ENCODE measurements at places on chromosomes 11 and 22. TPM values are rescaled to one million over a fixed set of nuclear protein-coding genes. Genes with fewer than 3 reads are reported as not detected.

- H3K36me3 ChIP-seq = no peaks in the 10 kb centered on the region
- DNase-seq = peak; percentile 53
- peaks cover 56% of the 10 kb centered on the region for H3K4me1 ChIP-seq
- H3K4me3 ChIP-seq = no peak overlapping the region
- H3K27me3 ChIP-seq = no peaks in the 10 kb centered on the region
Measured at GRCh38 chr11:9565822-9566560, 7.5 kb upstream of the WEE1 start.

Gene ZC3H12C
- 21.2 TPM for total RNA-seq

DNA sequence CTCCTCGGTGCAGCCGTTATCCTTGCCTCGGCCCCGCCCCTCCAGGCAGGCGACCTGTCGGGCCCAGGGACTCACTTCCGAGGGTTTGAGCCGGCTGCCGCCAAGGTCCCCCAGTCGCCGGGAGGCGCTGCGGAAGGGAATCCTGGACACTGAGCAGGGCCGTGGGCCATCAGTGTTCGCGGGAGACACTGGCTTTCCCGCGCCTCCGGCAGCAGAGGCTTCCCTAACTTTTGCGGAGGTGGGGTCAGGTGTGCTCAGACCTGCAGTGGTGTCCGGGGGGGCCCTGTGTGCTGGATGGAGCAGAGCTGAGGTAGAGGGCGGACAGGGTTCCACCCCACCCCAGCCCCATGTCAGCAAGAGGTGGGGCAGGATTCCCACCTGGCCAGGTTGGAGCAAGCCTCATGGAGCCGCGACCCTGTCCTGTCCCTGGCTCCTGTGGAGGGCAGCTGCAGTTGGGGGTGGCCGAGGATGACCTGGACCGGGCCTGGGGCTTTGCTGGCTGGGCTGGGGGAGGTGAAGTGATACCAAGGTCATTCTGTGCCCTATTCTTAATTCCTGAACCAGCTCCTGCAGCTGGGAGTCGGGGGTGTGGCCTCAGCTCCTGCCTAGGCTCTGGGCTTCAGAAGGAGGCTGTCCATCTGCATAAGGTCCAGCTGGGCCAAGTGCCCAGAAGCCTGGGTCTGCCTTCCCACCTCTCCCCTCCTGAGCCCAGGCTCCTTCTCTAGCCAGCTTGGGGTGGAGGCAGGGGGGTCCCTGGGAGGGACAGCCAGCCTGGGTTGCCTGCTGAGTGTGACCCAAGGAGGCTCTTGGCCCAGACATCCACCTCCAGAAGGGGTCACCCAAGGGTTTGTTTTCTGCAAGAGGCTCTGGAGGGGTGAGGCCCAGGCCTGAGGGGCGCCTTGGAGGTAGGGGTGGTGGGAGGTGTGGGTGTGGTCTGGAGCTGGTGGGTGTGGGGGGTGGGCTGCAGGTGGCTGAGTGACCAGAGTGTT, 8.4 kb downstream of the TSPAN4 start:
- H3K27me3 ChIP-seq = peaks cover 38% of the 10 kb centered on the region
- peaks cover 10% of the 10 kb centered on the region for H3K4me1 ChIP-seq
- H3K27ac ChIP-seq = no peak overlapping the region
- DNase-seq = no peak
- no peak overlapping the region for H3K4me3 ChIP-seq

Gene OR51E2
- 0.37 TPM for total RNA-seq

DNA sequence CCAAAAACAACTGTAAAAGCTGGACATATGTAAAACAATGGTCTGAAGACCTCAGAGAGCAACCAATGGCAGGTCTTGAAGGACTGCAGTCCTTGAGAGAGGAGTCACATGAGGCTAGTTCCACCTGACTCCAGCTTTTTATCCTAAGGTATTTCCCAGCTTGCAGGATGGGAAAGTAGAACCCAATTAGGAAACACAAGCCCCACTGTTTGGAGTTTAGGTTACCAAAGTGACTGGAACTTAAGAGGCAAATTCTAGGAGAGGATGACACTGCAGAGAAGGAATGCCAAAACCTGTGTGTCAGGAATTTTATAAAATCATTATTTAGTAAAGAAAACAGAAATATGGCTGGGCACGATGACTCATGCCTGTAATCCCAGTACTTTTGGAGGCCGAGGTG, 18.4 kb downstream of the OR2AT4 start:
- no peak for DNase-seq
- H3K36me3 ChIP-seq = no peaks in the 10 kb centered on the region
- H3K4me1 ChIP-seq = no peaks in the 10 kb centered on the region
- no peak overlapping the region for H3K4me3 ChIP-seq
- no peak overlapping the region for H3K27ac ChIP-seq

GRCh38 chr11:46402957-46403902, 11.7 kb upstream of the CHRM4 start:
- H3K4me3 ChIP-seq = no peak overlapping the region
- no peak overlapping the region for H3K27ac ChIP-seq
- H3K36me3 ChIP-seq = peaks cover 19% of the 10 kb centered on the region
- H3K4me1 ChIP-seq = no peaks in the 10 kb centered on the region
- no peaks in the 10 kb centered on the region for H3K27me3 ChIP-seq
- no peak for DNase-seq

Gene TRIM64C
- not detected for total RNA-seq

Gene SPI1
- total RNA-seq = 35.5 TPM

DNA sequence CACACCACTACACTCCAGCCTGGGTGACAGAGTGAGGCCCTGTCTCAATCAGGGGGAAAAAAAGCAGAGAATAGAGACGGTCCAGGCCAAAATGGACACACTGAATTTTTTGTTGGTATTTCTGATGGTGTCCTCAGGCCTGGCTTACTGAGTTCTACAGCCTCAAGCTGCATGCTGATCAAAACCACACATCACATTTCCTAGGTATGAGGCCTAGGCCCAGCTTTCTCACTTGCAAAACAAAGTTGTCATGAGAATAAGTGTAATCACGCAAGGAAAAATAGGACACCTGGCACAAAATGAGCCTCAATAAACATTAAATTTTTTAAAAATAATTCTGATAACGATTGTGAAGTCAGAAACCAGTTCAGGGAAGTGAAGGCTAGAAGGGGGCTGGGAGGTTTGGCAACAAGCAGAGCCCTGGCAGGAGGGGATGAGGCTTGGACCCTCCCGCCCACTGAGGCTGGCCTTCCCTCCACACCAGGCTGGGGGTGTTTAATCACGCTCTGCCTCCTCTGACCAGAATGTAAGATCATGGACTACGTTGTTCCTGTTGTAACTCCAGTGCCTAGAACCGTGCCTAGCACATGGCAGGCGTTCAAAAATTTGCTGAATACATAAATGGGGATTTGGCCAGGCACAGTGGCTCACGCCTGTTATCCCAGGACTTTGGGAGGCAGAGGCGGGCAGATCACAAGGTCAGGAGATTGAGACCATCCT, 18.1 kb downstream of the PACSIN2 start:
- peak overlapping the region; percentile 94 for H3K27ac ChIP-seq
- H3K27me3 ChIP-seq = no peaks in the 10 kb centered on the region
- no peak overlapping the region for H3K4me3 ChIP-seq
- no peaks in the 10 kb centered on the region for H3K36me3 ChIP-seq
- no peak for DNase-seq

Gene CCDC34
- total RNA-seq = not detected

DNA sequence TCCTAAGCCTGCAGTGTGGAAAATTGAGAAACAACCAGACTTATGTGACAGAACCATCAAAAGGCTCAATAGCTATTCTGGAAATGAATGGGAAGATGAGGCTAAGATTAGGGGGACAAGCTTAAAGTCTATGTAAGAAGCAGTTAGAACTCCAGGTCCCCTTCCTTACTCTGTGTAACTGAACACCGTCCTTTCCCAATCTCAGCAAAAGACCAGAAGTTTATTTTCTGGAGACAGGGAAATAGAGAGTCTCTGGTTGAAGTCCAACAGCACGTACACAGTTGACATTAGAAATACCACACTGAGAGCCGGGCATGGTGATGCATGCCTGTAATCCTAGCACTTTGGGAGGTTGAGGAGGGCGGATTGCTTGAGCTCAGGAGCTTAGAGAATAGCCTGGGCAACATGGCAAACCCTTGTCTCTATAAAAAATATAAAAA, 93.9 kb downstream of the CD44 start:
- DNase-seq = no peak
- H3K27me3 ChIP-seq = no peaks in the 10 kb centered on the region
- peak overlapping the region; percentile 27 for H3K27ac ChIP-seq
- H3K4me1 ChIP-seq = peaks cover 36% of the 10 kb centered on the region
- no peak overlapping the region for H3K4me3 ChIP-seq
- H3K36me3 ChIP-seq = peaks cover 9% of the 10 kb centered on the region

- H3K27ac ChIP-seq = no peak overlapping the region
- H3K4me1 ChIP-seq = peaks cover 14% of the 10 kb centered on the region
- peak; percentile 62 for DNase-seq
- no peaks in the 10 kb centered on the region for H3K36me3 ChIP-seq
- no peaks in the 10 kb centered on the region for H3K27me3 ChIP-seq
- H3K4me3 ChIP-seq = no peak overlapping the region
Measured at GRCh38 chr11:95154514-95154913, 64.9 kb downstream of the ENDOD1 start.

DNA sequence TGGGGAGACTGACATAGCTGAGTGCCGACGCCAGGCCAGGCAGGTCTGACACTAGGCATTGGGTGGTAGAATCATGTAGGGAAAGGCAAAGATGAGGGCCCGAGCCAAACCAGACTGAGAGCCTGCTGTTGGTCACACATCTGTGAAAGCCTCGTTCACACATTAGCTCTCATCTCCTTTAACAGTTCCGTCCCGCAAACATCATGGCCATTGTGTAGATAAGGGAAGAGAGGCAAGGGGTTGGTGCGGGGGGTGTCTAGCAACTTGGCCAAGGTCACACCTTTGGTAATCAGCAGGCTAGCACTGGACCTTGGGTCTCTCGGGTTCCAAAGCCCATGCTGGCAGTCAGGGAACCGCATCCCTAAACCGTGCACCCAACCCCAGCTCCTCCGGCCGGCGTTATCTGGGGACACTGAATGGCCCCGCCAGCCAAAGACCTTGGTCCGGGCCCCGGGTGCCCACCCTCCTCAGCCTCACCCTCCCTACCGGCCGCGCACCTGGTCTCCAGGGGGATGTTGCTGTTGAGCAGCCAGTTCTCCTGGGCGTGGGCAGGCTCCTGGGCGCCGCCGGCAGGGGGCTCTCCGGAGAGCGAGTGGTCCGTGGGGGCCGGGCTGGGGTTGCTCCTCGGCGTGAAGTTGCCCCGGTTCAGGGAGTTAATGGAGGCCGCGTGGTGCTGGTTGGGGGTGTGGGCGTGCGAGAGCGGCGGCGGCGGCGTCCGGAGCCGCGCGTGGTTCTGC, 328.3 kb upstream of the NARS2 start:
- H3K27me3 ChIP-seq = no peaks in the 10 kb centered on the region
- no peak for DNase-seq
- no peak overlapping the region for H3K27ac ChIP-seq
- H3K4me3 ChIP-seq = no peak overlapping the region
- H3K4me1 ChIP-seq = no peaks in the 10 kb centered on the region

DNA sequence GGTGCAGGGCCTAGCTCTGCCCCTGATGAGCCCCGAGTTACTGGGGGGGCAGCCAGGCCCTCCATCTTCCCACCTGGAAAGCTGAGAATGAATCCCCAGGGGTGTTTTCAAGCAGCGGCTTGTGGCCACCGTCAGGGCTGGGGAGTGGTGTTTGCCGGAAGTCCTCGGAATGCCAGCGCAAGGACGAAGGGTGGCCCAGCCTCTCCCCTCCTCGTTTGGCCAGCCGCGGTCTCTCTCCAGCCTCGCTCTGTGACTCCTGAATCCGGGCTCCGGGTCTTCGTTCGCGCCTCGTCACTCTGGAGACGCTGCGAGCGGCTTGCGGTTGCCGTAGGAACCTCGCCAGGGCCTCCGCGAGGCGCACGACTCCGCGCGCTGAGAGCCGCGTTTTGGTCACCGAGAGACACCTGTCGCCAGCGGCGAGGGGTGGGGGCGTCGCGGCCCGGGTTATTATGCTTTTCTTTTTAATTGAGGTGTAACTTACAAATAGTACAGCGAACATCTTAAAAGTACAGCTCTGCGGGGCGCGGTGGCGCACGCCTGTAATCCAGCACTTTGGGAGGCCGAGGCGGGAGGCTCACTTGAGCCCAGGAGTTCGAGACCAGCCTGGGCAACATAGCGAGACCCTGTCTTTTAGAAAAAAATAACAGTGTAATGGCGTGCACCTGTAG, 6.3 kb upstream of the KDELR3 start:
- no peak overlapping the region for H3K27ac ChIP-seq
- peaks cover 11% of the 10 kb centered on the region for H3K4me1 ChIP-seq
- DNase-seq = peak; percentile 79
- no peak overlapping the region for H3K4me3 ChIP-seq
- peaks cover 88% of the 10 kb centered on the region for H3K27me3 ChIP-seq

DNA sequence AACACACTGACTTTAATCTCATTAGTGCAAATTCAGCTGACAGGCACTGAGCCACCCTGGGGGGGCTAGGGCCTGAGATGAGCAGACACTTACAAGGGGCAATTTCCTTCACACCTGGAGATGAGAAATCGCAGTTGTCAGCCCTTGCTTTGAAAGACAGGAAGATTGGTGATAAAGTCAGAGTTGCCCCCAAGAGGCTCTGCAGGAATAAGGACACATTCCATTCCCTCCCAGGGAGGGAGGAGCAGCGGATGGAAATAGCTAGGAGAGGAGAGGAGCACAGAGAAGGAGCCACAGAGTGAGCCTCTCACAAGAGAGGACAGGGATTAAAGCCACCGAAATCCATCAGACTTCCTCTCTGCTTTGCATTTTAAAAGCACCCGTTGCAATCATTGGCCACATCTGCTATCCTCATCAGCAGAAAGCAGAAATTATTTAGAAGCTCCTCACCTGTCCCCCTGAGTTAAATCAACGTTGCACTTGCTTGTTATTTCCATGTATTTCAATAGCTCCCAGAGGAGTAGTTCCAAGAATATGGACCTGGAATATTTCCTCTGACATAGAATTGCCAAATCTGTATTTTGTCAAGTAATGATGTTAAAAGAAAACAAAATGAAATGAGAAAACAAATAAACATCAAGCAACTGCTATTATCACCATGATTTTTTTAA, 213.7 kb downstream of the BARX2 start:
- H3K27ac ChIP-seq = no peak overlapping the region
- no peaks in the 10 kb centered on the region for H3K4me1 ChIP-seq
- no peak for DNase-seq
- no peaks in the 10 kb centered on the region for H3K27me3 ChIP-seq

DNA sequence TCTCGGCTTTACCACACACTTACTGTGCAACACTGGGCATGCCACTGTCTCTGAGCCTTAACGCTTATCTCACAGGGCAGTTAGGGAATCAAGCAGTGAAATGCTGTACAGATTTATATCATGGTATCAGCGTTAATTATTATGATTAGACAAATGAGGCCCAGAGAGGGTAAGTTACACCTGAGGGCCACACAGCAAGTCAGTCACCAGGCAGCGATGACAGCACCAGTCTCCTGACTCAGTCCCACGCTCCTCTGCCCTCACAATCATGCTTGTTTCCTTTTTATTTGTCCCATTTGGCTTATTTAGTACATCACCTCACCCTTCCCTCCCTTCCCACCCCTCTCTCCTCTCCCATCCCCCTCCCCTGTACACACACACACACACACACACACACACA, 12.2 kb downstream of the CHRDL2 start:
- H3K27me3 ChIP-seq = no peaks in the 10 kb centered on the region
- DNase-seq = no peak
- H3K27ac ChIP-seq = no peak overlapping the region
- peaks cover 25% of the 10 kb centered on the region for H3K4me1 ChIP-seq
- H3K4me3 ChIP-seq = no peak overlapping the region
